ENCODE measurements at places on chromosomes 1 and 21.

- no peak for DNase-seq
Observed at GRCh38 chr1:208158640-208159554, 85.3 kb downstream of the PLXNA2 start.

DNA sequence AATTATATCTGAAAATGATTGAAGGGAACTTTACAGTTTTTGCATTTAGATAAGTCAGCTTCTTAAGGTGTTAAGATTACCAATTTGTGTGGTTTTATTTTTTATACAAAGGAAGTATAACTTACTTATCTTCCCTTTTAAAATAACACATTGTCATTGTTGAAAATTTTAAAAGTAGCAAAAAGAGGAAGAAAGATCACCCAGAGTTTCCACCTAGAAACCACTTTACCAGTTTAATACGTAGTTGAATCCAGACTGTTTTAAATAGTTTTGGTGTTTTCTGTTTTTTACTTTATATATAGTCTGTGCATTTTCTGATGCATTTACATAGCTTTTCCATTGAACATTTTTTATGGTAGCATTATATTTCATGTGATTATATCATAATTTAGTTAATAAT, 6.1 kb downstream of the CCDC18 start:
- no peak for DNase-seq

DNA sequence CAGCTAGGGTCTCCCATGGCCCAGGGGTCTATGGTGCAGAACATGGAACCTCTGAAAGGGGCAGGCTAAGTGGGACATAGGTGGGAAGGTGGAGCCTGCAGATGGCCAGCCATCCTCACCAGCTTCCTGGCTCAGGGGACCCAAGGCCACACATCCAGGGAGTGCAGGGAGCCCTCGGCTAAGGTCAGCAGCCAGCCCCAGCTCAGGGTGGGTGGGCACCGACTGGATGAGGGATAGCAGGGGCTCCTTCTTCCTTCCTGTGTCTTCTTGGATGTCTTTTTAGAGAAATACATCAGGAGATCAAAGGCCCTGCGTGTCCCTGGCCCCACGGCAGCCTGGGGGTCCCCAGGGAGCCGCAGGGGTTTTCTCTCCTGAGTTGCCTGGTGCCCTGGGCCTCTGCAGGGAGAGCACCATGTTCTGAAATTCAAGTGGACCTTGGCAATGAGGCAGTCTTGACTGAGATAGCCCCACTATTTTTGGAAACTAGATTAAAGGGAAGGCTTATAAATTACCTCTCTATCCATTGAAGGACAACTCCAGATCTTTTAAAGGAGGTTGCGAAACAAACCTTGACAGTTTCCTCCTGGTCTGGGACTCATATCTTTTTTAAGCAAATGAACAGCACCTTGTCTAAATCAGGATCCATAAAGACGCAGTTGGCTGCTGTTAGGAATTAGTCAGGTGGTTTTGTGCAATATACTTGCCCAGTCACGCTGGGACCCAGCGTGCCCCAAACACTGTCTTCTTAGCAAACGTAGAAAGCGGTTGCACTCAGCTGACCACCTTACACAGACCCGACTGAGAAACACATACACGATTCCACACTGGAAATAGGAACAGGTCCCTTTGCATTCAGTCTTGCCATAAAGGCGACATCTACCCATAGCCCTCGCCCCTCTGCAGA, 242.3 kb downstream of the TOMM20 start:
- DNase-seq = no peak

DNA sequence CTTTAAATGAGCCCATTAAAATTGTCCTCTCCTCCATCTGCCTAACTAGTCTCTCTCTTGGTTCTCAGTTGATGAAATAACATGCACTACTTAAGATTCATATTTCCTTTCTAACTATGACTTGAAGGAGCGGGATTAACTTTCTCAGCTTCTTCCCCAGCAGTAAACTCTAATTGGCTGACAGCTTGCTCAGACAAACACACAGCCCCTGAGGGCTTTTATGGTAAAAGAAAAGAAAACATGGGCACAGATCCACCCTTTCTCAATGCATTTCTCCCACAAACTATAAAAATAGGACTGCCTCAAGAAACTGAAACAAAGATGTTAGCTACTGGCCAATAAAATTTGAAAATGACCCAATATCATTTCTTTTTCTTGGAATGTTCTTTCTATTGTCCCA, 703.1 kb downstream of the ADGRL2 start:
- DNase-seq = no peak

- no peak for DNase-seq
Observed at GRCh38 chr1:169795687-169796086, 980 bp upstream of the METTL18 start.

DNA sequence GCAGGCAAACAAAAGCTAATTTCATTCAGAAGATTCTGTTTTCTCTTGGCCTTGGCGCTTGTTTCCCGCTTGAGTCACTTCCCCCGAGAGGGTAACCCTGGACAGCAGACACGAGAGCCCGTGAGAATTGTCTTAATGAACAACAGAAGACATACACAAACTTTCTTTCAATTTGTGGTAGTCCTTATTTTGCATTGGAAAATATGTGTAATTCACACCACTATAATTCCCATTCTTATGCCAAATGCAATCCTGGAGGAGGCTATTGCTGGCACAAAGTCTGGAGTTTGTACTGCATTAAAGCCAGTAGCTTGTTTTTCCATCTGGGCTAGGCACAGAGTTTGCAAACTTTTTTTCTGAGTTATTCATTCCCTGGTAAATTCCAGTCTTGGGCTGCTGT, 109.8 kb upstream of the IVNS1ABP start:
- peak; percentile 67 for DNase-seq

GRCh38 chr21:36642777-36643176, 56.1 kb upstream of the SIM2 start:
- no peak for DNase-seq

DNA sequence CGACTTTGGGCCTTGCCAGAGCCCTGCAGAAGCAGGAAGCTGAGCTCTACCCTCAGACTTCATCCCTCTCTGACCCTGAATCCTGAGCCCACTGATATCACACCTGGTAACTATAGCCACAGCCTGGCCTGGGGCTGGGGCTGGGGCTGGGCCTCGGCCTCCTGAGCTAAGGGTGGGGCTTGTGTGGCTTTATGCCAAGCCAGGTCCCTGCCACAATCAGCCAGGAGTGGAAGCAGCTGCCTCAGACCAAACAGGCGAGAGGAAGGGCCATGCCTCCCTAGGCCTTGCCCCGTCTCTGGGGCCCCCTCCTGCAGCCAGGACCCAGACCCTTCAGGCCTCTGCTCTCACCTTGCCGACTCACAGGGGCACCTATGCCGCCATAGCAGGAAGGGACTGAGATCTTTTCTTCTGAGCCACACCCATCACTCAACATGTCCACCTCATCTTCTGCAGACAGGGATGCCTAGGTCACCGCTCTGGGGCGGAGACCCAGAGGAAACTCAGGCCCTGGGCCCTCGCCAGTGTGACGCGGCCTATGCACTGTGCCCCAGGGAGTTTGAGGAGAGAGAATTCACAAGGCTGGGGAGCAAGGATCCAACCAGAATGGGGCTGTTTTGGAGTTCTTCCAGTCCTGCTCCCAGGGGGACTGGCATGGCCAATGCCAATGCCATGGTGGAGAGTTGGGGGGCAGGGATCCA, 5.7 kb downstream of the UBXN11 start:
- no peak for DNase-seq

Measured in AG09319 (cell line).